ENCODE measurements at places on chromosomes 6 and 20.
A peak's percentile ranks its signal among the peaks of the same experiment; 100 is the strongest.

DNA sequence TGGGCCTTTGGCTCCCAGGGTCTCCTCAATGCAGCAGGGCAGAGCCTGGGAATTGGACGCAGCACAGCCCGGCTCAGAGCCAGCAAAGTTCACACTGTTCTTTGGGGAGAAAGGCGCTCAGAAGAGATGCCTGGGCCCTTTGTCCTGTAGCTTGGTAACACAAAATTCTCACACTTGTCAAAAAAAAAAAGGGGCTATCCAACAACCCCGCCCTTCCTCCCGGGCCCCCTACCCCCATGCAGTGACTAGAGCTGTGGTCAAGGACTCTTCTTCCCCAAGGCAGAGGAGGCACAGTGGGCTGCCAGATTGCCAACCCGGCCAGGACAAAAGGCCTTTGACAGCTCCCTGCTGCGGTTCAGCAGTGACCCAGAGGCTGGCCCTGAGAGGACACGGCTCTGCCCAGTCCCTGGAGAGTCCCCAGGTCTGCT lies 2.0 kb downstream of the NKAIN4 start:
- DNase-seq = no peak

DNA sequence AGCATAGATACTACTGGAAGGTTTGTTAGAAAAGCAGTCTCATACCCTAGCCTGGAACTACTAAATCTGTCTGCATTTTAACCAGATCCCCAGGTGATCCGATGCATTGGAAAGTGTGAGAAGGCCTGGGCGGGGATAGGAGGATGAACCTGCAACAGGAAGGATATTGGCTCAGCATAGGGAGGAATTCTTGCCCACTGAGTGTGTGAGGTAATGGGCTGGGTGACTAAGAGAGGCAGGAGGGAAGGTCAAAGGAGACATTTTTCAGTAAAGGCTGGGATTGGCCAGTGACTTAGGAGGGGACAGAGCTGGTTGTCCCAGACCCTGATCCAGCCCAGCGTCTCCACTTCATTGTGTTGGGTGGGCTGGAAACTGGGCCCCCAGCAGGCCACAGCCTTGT lies 191.0 kb upstream of the LRFN2 start:
- DNase-seq = no peak

- no peak for DNase-seq
Measured at GRCh38 chr6:128206610-128207426, 306.0 kb upstream of the THEMIS start.

- no peak for DNase-seq
Measured at GRCh38 chr20:48737434-48738093, 90.2 kb downstream of the PREX1 start.

DNA sequence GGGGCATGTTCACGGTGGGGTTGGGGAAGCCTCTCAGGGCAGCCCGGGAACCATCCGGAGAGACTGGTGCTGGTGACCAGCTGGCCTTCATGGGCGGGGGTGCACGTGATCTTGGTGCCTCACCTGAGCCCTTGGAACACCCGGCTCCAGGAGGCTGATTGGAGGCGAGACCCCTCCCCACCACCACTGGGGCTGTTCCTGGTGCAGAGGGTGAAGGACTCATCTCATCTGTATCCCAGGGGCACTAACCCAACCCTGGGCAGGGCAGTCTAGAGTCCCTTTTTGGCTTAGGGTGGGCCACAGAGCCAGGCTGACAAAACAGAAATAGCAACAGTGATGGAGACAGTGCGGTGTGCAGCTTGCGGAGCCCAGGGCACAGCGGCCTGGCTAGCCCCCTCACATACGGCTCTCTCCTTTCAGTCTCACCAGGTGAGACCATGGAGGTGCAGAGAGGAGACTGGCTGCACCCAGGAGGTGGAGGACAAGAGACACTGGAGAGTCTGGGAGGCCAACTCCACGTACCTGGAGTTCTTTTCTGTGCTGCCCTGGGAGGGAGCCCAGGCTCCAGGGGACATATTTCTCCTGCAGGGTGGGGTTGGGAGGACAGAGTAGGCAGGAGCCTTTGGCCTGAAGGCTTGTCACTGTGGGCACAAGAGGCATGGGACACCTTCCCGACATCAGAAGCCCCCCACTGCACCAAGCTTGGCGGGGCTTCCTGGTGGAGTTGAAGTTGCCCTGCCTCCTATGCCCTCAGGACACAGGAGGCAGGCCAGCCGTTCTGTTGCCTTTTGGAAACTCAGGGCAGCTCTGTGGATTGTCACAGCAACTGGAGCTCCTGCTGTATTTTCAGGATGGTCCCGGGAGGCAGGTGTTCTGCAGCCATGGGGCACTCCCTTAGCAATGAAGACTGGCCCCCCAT lies 106.0 kb downstream of the SYCP2 start:
- DNase-seq = no peak

DNA sequence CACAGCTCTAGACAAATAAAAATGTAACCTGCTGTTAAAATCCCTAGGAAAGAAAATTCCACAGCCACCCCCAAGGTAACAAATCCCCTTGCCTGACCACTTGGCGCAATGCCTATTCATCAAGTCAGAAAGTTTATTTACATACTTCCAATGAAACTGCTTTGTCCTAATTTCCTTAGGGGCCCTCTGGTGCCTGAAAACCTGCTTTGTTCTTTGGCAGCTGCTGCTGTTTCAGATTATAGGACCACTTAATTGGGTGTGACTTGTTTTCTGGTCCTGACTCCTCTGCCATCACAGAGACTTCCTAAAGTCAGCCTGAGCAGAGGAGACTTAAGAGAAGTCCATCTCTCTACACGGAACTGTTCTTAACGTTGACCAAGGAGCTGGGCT lies 323.6 kb downstream of the UBE3D start:
- no peak for DNase-seq

GRCh38 chr6:78746457-78746856 lies 120.9 kb upstream of the IRAK1BP1 start:
- no peak for DNase-seq

DNA sequence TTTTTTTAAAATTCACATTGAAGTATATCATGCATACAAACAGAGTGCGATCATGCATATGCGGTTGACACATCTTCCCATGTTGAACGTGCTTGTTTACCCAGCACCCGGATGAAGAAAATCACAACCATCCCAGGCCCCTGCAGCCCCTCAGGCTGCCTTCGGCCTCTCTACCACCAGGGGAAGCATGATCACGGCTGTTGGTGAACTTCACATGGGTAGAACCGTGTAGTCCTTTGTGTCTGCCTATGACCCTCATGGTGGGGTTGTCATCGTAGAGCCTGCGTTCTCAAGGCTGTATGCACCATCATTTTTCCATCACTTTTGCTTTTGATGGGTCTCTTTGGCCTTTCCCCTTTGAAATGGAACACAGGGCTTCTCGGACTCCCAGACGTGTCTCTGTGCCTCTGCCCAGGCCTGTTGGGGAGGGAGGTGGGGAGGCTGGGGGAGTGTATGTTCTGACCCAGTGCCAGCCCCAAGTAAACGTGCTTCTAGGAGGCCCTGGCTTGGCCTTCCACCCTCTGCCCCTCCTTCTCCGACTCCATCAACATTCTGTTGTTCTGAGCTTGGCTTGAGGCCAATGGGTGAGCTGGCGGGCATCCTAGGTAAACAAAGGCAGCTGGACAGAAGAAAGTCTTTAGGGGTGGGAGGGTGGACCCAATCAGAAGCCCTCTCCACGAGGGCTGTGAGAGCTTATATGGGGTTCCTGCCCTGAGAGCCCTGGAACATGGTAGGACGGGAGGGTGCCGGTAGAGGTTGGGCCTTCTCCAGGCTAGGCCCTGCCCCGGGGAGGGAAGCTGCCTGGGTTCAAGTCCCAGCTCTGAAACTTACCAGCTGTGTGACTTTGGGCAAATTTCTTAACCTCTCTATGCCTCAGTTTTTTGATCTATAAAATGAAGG lies 39.7 kb downstream of the TGM2 start:
- no peak for DNase-seq

GRCh38 chr20:51423810-51424209 lies 118.7 kb downstream of the NFATC2 start:
- DNase-seq = peak; percentile 95

DNA sequence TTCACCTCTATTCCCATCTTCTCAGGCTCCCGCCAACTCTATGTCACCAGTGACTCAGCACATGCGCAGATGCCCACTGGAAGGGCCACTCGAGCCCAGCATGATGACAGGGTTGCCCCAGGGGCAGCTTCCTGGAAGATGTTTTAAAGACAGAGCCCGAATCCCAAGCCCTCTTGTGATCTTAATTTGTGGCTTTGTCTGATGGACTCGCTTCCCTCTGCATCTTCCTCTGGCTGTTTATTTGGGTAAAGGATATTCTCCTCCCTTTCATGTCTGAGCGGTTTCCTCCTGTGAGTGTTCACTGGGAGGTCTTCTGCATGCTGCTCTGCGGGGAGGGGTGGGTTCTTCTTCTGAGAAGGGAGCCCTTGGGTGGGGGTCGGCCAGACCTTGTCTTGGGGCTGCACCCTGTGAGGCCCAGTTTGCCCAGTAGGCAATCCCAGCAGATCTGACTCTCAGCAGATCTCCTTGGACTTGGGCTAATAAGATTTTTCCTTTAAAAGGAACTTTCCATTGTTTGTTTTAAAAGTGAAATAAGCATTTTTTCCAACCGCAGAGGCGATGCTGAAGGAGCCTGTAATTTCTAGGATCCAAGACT lies 401.0 kb downstream of the CDC5L start:
- DNase-seq = no peak

- no peak for DNase-seq
Measured at GRCh38 chr20:50893620-50894019, 37.6 kb downstream of the ADNP start.

DNA sequence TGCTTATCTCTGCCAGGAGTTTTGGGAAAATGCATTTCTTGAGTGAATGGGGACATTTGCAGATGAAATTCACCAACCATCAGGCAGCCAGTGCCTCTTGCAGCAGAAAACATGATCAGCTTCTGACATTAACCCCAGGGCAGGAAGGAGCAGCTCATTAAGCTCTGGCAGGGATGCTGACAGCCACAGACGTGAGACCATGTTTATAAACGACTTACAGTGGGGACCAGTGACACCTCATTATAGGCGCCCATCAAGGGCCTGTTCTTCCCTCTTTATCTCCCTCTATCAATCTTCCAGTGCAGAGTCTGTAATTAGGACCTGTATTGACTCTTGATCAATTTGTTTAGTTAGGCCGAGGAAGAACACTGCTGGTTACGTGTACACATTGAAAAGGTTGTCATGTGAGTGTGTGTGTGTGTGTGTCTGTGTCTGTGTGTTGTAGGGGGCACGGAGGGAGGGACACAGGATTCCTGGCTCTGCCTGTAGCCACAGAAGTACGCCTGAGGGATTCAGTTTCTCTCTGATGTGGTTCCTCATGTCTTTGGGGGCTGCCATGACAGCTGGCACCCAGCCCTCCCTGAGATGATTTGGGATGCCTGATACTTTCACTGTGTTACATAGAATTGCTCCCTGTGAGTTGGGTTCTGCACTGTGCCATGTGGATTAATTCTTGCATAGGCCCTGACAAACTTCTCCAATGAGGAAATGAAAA lies 428.4 kb upstream of the CHD6 start:
- no peak for DNase-seq

Data from NT2/D1 (cell line).